Activated T-cell treated with anti-CD3 and anti-CD28 coated beads for 1 hour (primary cell): ENCODE measurements at places on chromosomes 1 and 21.
A peak's percentile ranks its signal among the peaks of the same experiment; 100 is the strongest.

GRCh38 chr1:207883660-207884250, 27.2 kb downstream of the CD34 start:
- no peak for DNase-seq

DNA sequence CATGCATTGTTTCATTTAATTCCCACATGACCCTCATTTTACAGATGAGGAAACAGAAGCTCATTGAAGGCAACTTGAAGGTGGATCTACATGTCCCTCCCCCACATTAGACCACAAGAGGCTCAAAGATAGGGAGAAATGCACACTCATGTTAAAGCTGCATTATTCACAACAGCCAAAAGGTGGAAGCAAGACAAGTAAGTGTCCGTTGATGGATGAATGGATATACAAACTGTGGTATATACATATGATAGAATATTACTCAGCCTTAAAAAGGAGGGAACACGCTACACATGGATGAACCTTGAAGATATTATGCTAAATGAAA, 149.7 kb upstream of the JUN start:
- DNase-seq: no peak

DNA sequence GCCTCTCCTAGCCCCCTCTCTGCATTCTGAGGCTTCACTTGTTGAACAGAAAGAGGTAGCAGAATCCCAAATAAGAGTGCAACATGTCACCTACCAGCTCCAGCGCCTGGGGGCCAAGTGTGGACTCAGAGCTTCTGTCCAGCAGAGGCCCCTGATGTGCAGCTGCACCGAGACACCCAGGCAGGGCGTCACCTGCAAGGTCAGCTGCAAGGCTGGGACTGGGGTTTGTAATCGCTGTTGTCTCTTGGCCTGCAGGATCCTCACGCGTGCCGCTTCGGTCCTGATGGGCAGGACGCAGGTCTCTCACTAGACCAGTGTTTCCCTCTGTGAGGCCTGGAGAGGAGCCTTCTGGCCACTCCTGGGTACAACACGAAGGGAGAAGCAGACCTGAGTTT, 4.3 kb upstream of the SLX9 start:
- no peak for DNase-seq

GRCh38 chr1:31984419-31985347, 29.0 kb upstream of the KHDRBS1 start:
- peak; percentile 29 for DNase-seq

GRCh38 chr1:41641941-41642527, 157.6 kb upstream of the EDN2 start:
- DNase-seq: no peak

GRCh38 chr1:39491146-39491921, at the start of gene BMP8A:
Gene BMP8A (plus strand): TSS chr1:39491636. CDS start chr1:39491992, 356 bp downstream.
- DNase-seq: peak; percentile 68

GRCh38 chr21:16088056-16088455, 358.3 kb downstream of the USP25 start:
- DNase-seq: no peak

DNA sequence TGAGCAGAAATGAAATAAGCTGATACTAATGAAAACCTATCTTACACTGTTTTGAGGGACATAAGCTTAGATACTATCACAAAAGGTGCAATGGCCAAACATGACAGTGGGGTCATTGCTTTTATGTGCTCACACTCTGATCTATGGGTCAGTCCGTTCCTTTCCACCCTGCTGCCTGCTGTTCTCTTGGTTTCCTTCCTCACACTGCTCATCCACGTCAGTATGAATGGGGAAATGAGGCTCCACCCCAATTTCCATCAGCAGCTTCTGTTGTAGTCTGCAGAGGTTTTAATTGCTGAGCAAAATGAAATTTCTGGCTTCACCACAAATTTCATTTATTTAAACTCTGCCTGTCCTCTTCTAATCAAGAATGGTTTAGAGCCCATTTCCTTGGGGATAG, 155.2 kb downstream of the GABPA start:
- no peak for DNase-seq

DNA sequence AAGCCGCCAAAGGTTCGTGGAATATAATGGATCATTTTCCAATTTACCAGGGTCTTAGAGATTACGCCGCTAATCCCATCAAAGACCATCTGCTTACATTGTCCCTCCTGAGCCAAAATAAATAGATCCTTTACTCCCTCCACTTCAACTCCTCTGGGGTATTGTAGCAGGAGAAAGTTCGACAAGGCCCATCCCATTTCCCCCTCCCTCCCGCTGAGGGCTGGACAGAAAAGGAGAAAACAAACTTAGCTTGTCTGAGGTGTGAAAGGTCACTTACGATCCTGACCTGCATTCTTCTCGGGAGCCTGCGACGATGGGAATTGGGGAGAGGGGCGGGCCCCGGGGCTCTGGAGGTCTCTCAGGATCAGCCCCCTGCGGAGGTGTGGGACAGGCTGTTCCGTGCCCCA, 60.8 kb downstream of the MEF2D start:
- DNase-seq: no peak

DNA sequence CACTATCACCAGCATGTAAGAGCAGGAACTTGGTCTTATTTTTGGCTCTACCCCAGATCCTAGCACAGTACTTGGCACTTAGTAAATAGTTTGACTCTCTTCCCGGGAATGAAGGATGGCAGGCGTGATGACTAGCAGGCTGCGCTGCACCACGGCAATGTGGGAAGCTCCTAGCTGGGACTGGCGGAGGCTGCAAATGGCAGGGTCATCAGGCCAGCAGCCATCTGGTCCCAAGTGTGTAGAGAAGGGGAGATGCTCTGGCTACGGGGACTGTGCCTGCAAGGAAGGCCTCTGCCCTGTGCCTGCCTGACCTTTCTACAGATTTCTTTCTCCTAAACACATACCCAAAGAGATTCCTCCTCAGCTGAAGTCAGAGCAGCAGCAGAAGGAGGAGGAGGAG, 95.0 kb downstream of the KCND3 start:
- no peak for DNase-seq

GRCh38 chr1:19860418-19860817, 21.8 kb upstream of the OTUD3 start:
- DNase-seq: no peak

GRCh38 chr21:35615325-35615724, 445.0 kb downstream of the SETD4 start:
- DNase-seq: no peak

- DNase-seq: no peak
These were observed 36.0 kb upstream of the ATP2B4 start for GRCh38 chr1:203590603-203591002.

- no peak for DNase-seq
These were observed 83.2 kb downstream of the HIVEP3 start for GRCh38 chr1:41835485-41835884.

GRCh38 chr1:27992276-27992675, 32.5 kb downstream of the XKR8 start:
- peak; percentile 45 for DNase-seq

DNA sequence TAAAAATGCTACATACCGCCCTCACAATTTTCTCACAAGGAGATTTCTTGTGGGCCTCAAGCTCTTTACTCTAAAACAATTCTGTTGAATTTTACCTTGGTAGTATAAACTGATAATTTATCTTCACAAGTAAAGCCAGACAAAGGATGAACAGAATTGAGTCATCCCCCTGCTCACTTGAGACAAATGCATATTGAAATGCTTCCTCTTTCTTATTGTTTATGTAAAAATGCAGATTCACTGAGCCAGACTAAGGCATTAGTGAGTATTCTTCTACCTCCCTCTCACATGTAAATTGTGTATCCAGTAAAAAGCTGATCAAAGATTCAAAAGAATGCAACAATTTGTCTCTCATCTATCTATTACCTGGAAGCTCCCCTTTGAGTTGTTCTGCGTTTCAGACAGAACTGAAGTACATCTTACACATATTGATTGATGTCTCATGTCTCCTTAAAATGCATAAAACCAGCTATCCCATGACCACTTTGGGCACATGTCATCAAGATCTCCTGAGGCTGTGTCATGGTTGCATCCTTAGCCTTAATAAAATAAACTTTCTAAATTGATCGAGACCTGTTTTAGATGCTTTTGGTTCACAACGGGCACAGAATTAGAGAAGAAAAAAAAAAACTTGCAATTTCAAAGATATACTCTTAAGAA, 743.1 kb upstream of the B3GALT2 start:
- no peak for DNase-seq

- no peak for DNase-seq
These were observed 21.9 kb downstream of the TSNAX start for GRCh38 chr1:231550448-231550781.

DNA sequence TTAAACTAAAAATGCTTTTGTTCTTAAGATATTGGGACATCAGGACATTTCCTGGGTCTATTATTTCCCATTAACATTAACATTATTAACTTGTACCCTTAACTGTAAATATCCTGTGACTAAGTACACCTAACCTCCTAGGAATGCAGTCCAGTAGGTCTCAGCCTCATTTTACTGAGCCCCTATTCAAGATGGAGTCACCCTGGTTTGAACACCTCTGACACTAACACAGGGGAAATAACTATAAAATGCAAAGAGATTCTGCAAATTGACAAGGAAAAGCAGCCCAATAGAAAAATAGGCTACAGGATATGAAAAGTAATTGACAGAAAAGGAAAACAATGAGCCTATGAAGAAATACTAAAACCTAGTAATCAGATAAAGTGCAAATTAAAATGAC, 11.6 kb upstream of the NCMAP start:
- no peak for DNase-seq

DNA sequence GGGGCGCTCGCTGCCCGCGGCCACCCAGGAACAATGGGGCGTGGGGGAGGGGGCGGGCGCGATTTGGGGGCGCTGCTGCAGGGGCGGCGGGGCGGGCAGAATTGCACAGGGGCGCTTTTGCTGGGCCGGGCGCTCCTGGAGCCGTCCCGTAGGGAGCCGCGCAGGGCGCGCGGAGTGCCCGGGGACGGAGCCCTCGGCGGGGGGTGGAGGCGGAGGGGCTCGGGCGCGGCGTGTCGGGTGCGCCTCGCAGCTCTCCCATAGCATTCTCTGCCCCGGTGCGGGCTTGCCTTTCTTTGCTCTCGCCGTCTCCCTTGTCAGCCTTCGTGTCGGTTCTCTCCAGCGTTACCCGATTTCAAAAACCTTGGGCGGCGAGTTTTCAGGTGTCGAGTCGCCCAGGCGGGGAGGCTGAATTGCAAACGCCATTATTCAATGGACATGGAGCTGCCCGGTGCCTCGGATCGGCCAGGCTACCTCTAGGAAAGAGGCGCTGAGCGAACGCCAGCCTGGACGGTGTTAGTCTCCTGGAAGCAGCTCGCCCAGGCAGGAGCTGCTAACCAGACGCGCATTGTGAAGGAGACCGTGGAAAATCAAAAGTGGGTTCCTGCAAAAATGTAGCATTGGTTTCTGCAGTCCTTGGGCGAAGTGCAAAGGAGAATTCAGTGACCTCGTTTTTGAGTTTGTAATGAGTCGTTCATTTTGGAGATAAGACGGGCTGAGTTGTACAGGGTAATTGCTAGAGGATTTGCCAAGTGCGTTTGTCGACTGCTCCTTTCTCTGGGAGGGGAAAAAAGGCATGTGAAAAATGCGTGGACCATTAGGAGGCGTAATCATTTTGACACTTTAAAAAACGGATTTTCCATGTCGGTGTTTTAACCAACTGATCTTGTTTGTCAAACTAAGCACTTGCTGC, 626 bp downstream of the CXADR start:
- no peak for DNase-seq

DNA sequence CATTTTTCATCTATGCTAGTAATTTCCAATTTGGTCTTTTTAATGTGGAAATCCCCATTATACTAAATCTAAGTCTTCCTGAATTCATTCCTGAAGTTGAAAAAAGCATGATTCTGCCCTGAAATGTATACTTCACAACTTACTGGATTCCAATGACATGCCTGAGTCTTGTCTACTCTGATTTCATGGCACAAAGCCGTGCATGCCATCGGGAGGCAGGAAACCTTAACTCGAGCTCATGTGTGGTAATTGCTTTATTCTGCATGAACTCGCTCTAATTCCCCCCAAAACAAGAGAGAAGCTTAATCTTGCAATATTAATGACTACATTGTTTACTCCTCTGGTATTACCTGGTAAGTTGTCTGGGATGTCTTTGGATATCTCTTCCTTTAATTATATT, 39.6 kb upstream of the PBX1 start:
- DNase-seq: no peak

GRCh38 chr1:41442697-41443251, 41.7 kb downstream of the EDN2 start:
- DNase-seq: no peak

DNA sequence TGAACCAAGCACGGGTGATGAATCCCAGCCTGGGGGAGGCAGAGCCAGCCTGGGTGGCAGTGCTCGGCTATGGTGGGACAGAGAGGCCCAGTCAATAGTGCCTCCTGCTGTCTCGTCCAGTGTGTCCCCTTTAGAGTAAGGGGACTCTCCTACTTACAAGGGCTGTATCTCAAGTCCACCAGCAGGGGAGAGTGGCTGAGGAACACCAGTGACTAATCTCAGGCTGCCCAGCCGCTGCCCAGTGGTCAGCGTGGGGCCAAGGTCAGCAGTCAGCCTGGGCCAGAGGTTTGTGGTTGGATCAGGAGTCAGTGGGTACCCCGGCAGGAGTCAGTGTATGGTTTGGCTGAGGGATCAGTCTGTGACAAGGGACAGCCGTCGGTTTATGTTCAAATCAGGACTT, 109.2 kb upstream of the RUNX3 start:
- DNase-seq: no peak

GRCh38 chr1:182453631-182454030, 3.7 kb downstream of the RGSL1 start:
- DNase-seq: no peak

- no peak for DNase-seq
These were observed 3.7 kb upstream of the PADI4 start for GRCh38 chr1:17304151-17304825.

GRCh38 chr1:20184997-20185833, 681 bp upstream of the UBXN10 start:
- peak; percentile 42 for DNase-seq

GRCh38 chr1:59692591-59692990, 122.2 kb upstream of the HOOK1 start:
- no peak for DNase-seq

- no peak for DNase-seq
These were observed 773 bp downstream of the CNST start for GRCh38 chr1:246566813-246567645.

GRCh38 chr1:9369964-9370788, 77.5 kb downstream of the SPSB1 start:
- no peak for DNase-seq

- DNase-seq: no peak
These were observed 505.1 kb upstream of the USP24 start for GRCh38 chr1:55720261-55720660.
